HuH-7.5 (cell line): ENCODE measurements at places on chromosomes 12 and 14.
A peak's percentile ranks its signal among the peaks of the same experiment; 100 is the strongest.

DNA sequence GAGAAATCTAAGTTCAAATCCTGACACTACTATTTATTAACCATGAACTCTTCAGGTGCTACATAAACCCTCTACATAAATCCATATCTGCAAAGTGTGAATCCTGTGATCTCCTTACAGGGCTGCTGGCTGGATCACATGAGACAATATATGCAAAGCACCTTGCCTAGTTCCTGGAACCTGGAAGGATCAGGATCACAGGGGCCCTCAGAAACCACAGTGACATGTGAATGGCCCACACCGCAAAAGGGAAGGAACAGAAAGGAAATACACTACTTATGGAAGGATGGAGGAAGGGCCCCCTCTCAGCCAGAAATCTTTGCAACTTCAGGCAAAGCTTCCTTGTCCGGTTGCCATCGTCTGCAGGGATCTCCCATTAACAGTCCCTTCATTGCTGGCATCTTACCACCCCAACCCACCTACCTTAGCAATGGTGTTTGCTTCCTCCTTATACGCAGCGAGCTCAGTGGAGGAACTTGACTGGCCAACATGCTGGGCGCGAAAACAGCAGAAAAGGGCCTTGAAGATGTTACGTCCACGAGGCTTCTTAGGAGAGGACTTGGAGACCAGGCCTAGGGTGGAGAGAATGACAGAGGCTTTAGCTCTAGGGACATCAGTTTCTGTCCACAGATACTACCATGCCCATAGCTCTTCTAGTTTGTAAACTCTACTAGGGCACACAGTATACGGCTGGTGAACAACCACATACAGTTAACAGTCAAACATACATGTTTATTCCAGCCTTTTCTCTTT, 10.7 kb upstream of the AVIL start:
- DNase-seq = no peak

DNA sequence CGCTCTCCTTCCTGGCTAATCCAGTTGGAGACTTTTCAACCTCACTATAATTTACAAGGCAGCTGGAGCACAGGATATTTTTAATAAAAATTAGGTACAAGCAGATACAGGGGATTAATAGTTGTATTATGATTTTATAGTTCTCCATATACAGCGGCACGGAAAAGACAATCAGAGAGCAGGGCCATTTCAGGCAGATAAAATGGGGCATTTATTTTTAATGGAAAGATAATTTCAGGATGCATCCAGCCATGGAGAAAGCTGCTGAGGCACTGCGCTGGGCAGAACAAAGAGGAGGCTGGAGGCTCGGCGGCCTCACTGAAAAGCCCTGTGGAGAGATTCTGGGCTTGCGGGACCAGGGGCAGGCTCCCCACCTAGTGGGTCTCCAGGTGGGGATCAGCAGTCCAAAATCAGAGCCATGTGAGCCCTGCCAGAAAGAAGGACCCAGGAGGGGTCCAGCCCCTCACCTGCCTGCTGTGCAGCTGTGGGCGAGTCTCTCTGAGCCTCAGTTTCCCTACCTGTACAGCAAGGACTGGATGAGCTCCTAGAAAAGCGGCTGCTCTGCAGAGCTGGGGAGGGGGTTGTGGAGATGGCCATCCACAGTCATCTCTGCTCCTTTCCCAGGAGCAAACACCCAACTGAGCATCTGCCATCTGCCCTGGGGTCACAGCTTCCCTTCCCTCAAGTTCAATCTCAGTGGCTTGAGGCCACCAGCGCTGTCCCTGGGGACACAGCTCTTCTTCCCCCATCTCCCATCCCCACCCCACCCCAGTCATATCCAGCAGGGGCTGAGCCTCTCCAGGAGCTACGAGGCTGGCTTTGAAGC, 23.9 kb upstream of the C14orf180 start:
- no peak for DNase-seq

DNA sequence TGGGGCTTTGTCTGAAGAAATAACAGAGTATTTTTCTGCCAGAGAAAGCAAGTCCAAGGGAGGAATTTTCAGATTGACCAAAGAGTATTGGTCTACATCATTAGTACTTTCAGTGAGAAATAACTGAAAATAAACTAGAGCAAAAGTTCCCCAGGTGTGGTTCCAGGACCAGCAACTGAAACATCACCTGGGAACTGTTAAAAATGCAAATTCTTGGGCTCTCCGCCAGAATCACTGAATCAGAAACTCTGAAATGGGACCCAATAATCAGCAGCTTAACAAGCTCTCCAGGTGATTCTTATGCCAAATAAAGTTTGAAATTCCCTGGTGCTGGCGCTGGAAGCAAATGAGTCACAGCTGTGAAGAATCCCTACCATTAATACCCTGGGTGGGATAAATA, 52.1 kb downstream of the EIF2S3B start:
- DNase-seq = no peak

DNA sequence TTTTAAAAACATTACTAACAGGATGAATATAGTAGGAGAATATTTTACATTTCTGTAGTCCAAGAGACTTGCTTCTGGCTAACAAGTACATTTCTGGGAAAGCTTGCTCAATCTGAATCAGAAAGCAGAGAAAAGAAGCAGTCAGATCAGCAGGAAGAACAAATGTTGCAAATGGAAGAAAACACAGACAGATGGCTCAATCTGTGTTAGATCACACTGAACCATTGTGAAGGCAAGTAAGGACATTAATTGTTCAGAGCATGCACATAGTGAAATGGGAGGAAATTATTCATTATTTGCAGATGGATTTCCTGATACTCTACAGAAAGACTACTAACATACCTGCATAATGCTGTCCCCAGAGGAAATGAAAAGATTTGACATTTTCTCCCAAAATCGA, 65.2 kb upstream of the CNOT2 start:
- no peak for DNase-seq

- no peak for DNase-seq
These were observed 34.0 kb downstream of the ERO1A start for GRCh38 chr14:52661314-52661713.

GRCh38 chr12:126191031-126191891, 1126.0 kb downstream of the AACS start:
- DNase-seq = no peak

GRCh38 chr12:53232646-53233461, 845 bp upstream of the RARG start:
- DNase-seq = peak; percentile 62

- DNase-seq = no peak
These were observed 7.8 kb upstream of the VDR start for GRCh38 chr12:47912556-47912955.

DNA sequence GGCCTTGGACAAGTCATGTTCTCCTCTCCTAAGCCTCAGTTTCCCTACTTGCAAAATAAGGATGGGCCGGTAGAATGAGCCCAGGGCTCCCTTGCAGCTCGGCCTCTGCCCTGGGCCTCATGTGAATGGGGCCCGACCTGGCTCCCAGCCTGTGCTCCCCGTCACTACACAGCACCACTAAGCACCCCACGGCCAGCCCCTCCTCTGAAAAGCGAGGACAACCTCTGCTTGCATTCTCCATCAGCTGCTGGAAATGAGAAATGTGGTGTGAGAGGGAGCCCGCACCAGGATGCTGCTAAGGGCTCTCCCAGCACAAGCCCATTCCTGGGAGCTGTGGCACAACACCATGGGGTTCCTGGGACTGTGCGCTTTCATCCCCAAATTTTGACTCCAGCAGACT, 10.2 kb downstream of the SLC25A47 start:
- no peak for DNase-seq

DNA sequence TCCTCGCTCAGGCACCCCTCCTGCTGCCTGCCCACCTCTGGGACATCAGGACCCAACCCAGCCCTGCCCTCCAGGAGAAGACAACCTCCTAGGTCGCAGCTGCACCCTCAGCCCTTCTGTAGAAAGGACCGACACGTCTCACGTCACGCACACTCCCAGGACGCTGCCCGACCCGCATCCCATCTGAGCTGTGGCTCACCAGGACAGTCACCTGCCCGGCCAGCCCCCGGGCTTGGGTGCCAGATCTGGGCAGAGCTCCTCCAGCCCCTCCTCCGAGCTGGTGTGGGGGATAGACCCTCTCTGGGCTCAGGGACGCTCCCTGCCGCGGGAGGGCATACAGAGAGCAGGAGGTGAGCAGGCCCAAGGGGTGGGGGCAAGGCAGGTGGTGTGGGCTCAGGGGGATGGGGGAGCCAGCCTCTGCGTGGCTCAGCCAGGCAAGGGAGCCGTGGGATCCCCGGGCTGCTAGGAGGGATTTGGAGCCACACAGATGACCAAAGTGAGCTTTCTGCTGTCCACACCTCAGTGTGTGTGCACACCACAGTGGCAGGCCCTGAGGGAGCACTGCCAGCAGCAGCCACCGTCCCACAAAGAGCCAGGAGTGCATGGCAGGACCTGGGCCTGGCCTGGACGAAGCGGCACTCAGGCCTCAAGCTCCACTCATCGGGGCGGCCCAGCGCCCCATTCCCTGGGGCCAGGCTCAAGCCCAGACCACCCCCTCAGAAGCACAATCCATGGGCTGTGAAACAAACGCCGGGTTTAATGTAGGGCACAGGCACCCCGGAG, 13.6 kb downstream of the DEGS2 start:
- no peak for DNase-seq

- DNase-seq = no peak
These were observed 1.5 kb upstream of the PNMA1 start for GRCh38 chr14:73715707-73716106.

DNA sequence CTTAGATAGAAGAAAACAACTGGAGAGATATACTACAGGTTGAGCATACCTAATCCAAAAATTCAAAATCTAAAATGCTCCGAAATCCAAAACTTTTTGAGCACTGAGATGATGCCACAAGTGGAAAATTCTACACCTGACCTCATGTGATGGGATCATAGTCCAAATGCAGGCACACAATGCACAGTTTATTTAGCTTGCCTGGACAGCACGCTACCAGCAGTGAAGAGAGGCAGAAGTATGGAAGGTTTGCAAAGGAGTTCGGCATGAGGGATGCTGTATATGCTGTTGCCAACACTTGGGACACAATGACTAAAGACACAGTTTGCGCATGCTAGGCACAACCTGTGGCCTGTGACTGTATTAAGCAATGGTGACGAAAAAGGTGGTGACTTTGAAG, 58.1 kb upstream of the CAND1 start:
- DNase-seq = no peak

DNA sequence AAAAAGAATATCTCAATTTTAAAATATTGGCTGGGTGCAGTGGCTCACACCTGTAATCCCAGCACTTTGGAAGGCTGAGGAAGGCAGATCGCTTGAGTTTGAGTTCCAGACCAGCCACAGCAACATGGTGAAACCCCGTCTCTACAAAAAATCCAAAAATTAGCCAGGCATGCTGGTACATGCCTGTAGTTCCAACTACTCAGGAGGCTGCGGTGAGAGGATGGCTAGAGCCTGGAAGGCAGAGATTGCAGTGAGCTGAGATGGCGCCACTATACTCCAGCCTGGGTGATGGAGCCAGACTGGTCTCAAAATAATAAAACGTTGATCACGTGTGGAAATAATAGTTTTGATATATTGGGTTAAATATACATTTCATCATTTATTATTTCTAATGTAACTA, 5.7 kb downstream of the MTRFR start:
- DNase-seq = no peak

- no peak for DNase-seq
These were observed 3.7 kb upstream of the CISTR start for GRCh38 chr12:53755451-53755891.

DNA sequence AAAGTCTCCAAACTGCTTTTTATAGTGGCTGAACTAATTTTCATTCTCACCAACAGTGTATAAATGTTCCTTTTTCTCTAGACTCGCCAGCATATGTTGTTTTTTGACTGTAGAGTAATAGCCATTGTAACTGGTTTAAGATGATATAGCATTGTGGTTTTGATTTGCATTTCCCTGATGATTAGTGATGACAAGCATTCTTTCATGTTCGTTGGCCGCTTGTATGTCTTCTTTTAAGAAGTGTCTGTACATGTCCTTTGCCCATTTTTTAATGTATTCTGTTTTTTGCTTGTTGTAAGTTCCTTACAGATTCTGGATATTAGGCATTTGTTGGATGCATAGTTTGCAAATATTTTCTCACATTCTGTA, 404.9 kb downstream of the FLRT2 start:
- no peak for DNase-seq

DNA sequence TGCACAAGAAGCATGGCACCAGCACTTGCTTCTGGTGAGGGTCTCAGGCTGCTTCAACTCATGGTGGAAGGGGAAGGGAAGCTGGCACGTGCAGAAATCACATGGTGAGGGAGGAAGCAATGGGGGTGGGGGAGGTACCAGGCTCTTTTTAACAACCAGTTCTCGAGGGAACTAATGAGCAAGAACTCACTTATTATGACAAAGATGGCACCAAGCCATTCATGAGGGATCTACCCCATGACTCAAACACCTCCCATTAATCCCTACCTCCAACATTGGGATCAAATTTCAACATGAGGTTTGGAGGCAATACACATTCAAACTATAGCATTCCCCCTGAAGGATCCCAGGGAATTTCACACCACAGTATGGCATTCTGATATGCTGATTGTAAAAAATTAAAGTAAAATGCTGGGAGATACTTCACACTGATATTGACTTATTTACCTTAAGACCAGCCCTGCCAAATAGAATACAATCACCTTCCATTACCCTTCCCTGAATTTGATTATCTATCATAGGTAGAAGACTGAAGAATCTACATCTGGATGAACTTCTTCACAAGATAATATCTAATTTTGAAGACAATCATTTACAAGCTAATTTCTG, 201.7 kb upstream of the PLXNC1 start:
- DNase-seq = no peak

DNA sequence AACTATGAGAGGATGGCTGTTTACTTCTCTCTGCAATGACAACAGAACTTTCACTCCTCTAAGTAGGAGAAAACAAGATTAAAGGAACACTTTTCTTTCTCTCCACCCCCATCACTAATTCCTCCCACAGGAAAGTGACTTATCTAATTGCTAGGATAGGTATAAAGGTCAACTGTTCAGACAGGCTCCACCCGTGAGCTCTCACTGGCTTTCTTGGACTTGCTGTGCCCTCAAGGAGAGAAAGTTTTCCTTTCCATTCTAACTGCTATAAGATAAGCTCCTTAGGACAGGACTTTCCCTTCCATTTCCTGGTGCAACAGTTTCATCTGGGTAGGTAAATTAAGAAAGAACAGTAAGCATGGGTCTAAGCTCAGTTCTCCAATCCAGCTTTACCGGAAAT, 4.8 kb downstream of the SLC41A2 start:
- no peak for DNase-seq

DNA sequence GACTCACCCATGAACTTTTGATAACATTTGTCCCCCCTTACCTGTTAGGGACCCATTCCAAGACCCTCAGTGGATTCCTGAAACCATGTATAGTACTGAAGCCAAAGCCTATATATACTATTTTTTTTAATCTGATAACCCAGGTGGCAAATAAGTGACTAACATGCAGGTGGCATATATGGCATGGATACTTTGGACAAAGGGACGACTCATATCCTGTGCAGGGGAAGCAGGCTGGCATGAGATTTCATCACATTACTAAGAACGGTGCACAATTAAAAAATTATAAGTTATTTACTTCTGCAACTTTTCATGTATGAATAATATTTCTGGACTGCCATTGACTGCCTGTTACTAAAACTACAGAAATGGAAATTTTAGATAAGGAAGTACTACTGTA, 880.1 kb upstream of the FBXO33 start:
- no peak for DNase-seq

- DNase-seq = no peak
These were observed 18.7 kb downstream of the NPC2 start for GRCh38 chr14:74474376-74474775.
